ENCODE measurements at places on chromosomes 16 and 17.
A peak's percentile ranks its signal among the peaks of the same experiment; 100 is the strongest.

GRCh38 chr16:28090646-28091377, 27.3 kb upstream of the GSG1L start:
- DNase-seq = peak; percentile 9

DNA sequence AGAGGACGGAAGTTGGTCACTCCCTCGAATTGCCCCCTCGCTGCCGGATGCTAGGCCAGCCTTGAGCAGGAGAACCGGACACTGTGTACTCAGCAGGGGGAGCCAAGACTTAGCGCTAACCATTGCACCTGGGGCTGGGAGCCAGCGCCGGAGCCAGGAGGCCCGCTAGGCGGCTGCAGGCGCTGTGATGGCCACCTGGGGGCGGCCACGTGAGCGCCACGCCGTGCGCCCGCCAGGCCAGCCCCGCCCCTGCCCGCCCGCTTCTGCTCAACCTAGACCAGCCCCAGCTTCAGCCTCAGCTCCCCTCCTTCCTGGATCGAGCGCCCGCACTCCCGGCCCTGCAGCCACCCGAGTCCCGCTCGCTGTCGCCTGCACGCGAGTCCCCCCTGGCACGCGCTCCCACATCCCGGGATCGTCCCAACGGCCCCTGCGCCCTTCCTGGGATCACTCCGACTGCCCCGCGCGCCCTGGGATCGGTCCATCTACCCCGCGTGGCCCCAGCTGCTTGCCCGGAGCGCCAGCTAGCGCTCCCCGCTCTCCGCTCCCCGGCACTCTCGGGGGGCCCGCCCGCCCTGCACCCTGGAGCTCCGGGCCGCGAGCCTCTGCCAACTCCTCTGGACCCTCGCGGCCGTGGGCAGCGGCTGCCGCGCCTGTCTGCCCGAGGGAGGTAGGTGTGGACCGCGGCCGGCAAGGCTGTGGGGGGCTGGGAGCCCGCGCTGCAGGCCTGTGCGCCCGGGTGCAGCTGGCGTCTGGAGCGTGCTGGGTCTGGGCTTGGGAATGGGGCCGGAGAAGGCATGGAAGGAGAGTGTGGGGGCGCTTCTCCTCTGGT, at the start of gene EEF2K:
EEF2K (plus strand) TSS at position 266 of the 829 bp plus-strand sequence. CDS start 19,452 bp downstream, outside the sequence.
- peak; percentile 95 for DNase-seq

- DNase-seq = no peak
These were observed 6.1 kb upstream of the STH start for GRCh38 chr17:45992904-45993303.

DNA sequence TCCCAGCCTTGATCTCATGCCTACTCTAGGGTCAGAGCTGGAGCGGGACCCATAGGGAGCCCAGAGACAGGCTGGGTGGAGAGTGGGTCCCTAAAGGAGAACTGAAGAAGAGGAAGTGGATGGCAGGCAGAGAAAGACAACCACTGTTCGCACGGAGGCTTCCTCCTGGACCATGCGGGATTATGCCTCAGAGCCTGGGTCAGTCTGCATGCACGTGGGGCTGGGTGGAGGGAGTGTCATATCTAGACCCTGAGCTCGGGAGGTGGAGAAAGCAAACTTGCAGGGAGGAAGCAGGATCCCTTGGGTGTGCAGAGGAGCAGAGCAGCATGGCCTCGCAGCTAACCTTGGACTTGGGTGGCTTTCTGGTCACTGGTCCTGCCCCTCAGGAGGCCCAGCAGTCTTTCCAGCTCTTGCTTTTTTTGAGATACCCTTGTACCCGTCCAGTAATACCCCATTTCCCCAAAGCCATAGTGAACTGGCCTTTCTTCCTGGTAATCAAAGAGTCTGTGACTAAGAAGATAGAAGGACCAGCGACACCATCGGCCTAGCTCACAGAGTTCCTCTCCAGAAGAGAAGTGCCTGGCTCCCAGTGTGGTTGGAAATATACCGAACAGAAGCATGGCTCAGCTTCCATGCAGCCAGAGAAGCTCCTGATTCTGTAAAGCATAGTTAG, 344.2 kb downstream of the CPPED1 start:
- no peak for DNase-seq

GRCh38 chr16:66874079-66874775, 6.1 kb upstream of the PDP2 start:
- DNase-seq = peak; percentile 64

- DNase-seq = no peak
These were observed 27.1 kb upstream of the SLC39A11 start for GRCh38 chr17:73119631-73120030.

DNA sequence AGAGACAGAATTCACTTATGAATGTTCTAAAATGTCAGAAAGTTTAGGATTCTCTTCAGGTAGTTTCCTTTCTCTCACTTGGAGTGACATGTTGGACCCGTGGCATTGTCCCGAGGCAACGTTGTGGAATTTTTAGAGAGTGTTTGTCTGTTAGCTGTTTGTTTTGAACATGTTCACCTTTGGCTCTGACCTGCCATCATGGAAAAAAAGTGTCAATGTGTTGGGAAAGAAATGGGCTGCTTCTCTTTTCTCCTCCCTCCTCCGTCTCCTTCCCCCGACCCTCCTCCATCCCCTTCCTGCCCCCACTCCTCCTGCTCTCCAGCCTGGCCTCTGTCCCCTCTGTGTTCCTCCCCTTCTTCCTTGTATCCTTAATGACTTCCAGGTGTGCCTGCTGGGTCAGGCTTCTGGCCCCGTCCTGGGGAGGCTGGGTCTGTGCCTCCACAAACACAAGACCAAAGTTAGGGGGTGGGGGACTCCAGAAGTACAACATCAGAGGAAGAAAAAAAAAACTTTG, 463.1 kb downstream of the MAF start:
- no peak for DNase-seq

- DNase-seq = no peak
These were observed 36.0 kb upstream of the SHISA6 start for GRCh38 chr17:11204991-11205390.

- DNase-seq = no peak
These were observed 292 bp downstream of the WSCD1 start for GRCh38 chr17:6070430-6070912.

- DNase-seq = peak; percentile 79
These were observed 61.3 kb upstream of the KIFC3 start for GRCh38 chr16:57863434-57864160.

DNA sequence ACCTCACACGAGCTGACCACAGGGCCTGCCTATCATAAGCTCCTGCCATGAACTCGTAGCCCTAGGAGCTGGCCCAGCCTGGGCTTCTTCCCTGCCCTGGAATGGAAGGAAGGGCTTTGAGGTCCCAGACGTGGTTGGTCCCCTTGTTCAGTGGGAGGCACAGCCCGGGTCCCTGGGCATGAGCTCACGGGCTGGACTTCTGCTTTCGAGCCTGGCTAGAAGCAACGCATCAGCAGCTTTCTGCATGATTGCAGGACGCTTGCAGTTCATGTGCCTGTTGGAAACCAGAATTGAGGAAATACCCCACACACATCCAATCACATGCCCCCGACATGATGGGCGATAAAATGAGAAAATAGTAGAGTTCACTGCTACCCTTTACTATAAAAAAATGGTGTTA, 293.3 kb downstream of the MAF start:
- no peak for DNase-seq

DNA sequence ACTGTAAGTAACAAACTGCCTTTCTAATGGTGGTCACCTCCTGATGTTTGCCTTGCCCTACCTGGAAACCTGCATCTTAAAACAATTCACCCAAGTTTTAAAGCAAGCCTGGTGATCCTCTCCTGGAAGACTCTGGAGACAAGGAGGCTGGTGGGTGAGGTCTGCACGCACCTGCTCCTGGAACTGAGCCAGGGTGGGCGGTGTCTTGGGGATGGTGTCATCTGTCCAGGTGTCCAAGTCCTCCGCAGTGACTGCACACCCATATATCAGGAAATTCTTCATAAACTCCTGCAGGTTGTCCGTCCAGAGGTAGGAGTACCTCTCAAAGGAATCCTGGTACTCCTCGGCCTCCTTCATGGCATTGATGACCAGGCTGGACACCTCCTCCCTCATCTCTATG, 44.9 kb downstream of the DNAH17 start:
- no peak for DNase-seq

All from fibroblast of lung (primary cell).